Thoracic aorta (tissue), 2 donors: ENCODE measurements at places on chromosomes 2 and 18. TPM values are rescaled to one million over a fixed set of nuclear protein-coding genes. Genes with fewer than 3 reads are reported as not detected.
A peak's percentile ranks its signal among the peaks of the same experiment; 100 is the strongest.

MLPH gene
- 2.0 TPM for total RNA-seq

PLGLB1 gene
- 8.4 TPM for total RNA-seq

POLE4 gene
- 16.4 TPM for total RNA-seq

SERPINB8 gene
- total RNA-seq, result 10.3 TPM

CCDC138 gene
- total RNA-seq, result 4.5 TPM

XIRP2 gene
- total RNA-seq, result not detected

ASXL2 gene
- total RNA-seq, result 14.5 TPM

CABYR gene
- total RNA-seq, result 1.8 TPM

TTLL4 gene
- total RNA-seq, result 24.1 TPM

ITGA4 gene
- total RNA-seq, result 21.9 TPM

SLC40A1 gene
- total RNA-seq, result 118 TPM

GRCh38 chr18:31610286-31611205 lies 18.9 kb downstream of the TTR start:
- DNase-seq, result no peak
- no peak overlapping the region for H3K27ac ChIP-seq
- no peak overlapping the region for H3K4me3 ChIP-seq
- H3K36me3 ChIP-seq, result no peaks in the 10 kb centered on the region
- no peaks in the 10 kb centered on the region for H3K27me3 ChIP-seq

- no peaks in the 10 kb centered on the region for H3K36me3 ChIP-seq
- H3K27me3 ChIP-seq, result no peaks in the 10 kb centered on the region
- peak overlapping the region; percentile 91 for H3K27ac ChIP-seq
Measured at GRCh38 chr2:9311488-9311887, 104.9 kb downstream of the ASAP2 start.

DNA sequence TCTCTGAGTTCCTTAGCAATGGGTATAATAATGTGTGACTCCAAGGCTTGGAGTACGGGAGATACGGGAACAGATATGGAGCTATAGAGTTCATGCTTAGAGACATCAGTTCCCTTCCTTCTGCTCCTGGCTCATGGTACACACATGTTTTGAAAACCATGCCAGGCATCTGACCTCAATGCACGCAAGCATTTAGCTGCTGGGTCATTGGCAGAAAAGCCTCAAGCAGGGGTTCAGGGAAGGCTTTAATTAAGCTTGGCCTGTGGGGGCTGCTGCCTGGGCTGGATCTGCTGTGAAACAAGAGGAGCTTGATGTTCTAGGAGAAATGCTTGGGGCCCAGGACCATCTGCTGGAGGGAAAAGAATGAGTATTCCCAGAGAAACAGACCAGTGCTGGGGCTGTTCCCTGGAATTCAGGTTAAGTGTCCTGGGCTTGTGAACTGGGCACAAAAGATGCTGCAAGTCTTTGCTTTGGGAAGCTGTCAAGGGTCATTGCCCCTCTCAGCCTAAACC lies 3.2 kb downstream of the ALLC start:
- H3K36me3 ChIP-seq, result no peaks in the 10 kb centered on the region
- no peaks in the 10 kb centered on the region for H3K27me3 ChIP-seq

- no peak overlapping the region for H3K27ac ChIP-seq
- H3K27me3 ChIP-seq, result no peaks in the 10 kb centered on the region
- H3K4me1 ChIP-seq, result peaks cover 59% of the 10 kb centered on the region
Measured at GRCh38 chr18:13562494-13563029, 163.8 kb downstream of the FAM210A start.

- H3K36me3 ChIP-seq, result no peaks in the 10 kb centered on the region
- no peaks in the 10 kb centered on the region for H3K27me3 ChIP-seq
- no peak for DNase-seq
- H3K27ac ChIP-seq, result no peak overlapping the region
- H3K4me3 ChIP-seq, result no peak overlapping the region
Measured at GRCh38 chr18:26893996-26894395, 28.5 kb upstream of the AQP4 start.

DNA sequence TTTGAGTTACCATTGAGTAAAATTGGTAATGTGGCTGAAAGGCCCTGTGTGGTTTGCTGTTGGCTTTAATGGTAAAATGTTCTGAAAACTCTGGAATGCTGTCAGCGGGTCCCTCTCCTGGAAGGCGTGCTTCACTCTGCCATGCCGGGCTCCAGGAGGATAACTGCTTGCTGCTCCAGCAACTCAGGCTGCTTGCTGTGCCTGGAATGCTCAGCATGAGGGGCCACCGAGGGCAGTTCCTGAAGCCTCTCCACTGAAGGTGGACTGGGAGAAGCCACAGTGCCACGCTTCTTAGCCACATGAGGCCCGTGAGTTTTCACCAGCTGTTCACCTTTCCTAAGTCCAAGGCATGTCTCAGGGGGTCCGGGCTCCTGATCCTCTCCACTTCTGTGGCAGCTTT lies 90.4 kb upstream of the FAM110C start:
- no peaks in the 10 kb centered on the region for H3K27me3 ChIP-seq
- H3K4me1 ChIP-seq, result no peaks in the 10 kb centered on the region
- no peak for DNase-seq

GRCh38 chr2:143994961-143995360 lies 525.0 kb downstream of the ZEB2 start:
- H3K27me3 ChIP-seq, result no peaks in the 10 kb centered on the region
- H3K36me3 ChIP-seq, result no peaks in the 10 kb centered on the region
- H3K4me3 ChIP-seq, result no peak overlapping the region
- H3K27ac ChIP-seq, result no peak overlapping the region
- no peaks in the 10 kb centered on the region for H3K4me1 ChIP-seq
- no peak for DNase-seq

DNA sequence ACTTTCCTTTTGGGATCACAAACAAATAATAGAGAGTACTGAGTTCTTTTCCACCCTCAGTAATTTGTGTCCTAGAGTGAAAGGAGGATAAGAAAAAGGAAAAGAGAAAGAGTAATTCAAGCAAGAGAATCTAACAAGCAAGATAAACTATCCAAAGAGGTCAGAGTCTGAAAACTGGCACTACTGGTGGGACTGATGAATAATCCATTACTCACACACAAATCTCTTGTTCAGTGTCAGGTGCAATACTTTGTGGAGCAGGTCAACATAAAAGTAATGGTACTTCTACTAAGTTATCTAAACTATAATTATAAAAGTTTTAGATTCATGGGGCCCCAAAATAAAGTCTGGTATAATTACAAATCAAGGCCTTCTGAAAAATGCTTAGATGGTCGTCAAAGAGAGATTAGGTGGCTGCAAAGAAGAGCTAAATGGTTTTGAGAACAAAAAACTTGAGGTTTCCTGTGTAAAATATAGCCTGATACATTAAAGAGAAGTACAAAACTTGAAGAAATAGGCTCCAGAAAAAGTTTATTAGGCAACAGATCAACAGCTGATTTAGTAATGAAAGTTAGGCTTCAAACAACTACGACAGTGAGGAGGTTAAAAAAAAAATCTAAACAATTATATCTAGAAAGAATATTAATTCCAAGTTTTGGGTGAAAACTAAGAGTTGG lies 109.4 kb downstream of the BAZ2B start:
- DNase-seq, result no peak
- H3K4me3 ChIP-seq, result no peak overlapping the region
- H3K27me3 ChIP-seq, result no peaks in the 10 kb centered on the region
- no peak overlapping the region for H3K27ac ChIP-seq
- peaks cover 6% of the 10 kb centered on the region for H3K4me1 ChIP-seq
- no peaks in the 10 kb centered on the region for H3K36me3 ChIP-seq

DNA sequence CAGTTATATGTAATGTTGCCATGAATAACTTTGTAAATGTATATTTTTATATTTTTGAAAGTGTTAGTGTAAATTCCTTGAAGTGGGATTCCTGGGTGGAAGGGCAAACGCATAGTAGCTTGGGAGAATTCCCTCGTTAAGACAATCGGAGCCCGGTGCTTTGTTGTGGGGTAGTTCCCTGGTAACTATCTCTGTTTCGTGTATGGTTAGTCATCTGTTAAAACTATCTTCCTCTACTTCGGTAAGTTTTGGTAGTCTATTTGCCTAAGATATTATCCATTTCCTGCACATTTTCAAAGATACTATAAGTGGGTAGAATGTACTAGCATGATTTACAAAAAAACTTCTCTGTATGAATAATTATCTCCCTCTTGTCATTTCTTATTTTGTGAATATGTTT lies 113.8 kb upstream of the NRXN1 start:
- no peak for DNase-seq
- H3K4me3 ChIP-seq, result no peak overlapping the region
- H3K4me1 ChIP-seq, result no peaks in the 10 kb centered on the region
- no peak overlapping the region for H3K27ac ChIP-seq
- H3K27me3 ChIP-seq, result no peaks in the 10 kb centered on the region
- no peaks in the 10 kb centered on the region for H3K36me3 ChIP-seq

- no peaks in the 10 kb centered on the region for H3K36me3 ChIP-seq
- H3K4me3 ChIP-seq, result no peak overlapping the region
- H3K27me3 ChIP-seq, result no peaks in the 10 kb centered on the region
Measured at GRCh38 chr2:45681675-45682074, 30.2 kb downstream of the PRKCE start.

GRCh38 chr2:208441951-208442350 lies 35.4 kb downstream of the PTH2R start:
- no peak for DNase-seq
- no peaks in the 10 kb centered on the region for H3K27me3 ChIP-seq
- no peak overlapping the region for H3K4me3 ChIP-seq

- H3K27ac ChIP-seq, result no peak overlapping the region
- no peaks in the 10 kb centered on the region for H3K4me1 ChIP-seq
Measured at GRCh38 chr18:44943311-44943881, 262.7 kb downstream of the SETBP1 start.

DNA sequence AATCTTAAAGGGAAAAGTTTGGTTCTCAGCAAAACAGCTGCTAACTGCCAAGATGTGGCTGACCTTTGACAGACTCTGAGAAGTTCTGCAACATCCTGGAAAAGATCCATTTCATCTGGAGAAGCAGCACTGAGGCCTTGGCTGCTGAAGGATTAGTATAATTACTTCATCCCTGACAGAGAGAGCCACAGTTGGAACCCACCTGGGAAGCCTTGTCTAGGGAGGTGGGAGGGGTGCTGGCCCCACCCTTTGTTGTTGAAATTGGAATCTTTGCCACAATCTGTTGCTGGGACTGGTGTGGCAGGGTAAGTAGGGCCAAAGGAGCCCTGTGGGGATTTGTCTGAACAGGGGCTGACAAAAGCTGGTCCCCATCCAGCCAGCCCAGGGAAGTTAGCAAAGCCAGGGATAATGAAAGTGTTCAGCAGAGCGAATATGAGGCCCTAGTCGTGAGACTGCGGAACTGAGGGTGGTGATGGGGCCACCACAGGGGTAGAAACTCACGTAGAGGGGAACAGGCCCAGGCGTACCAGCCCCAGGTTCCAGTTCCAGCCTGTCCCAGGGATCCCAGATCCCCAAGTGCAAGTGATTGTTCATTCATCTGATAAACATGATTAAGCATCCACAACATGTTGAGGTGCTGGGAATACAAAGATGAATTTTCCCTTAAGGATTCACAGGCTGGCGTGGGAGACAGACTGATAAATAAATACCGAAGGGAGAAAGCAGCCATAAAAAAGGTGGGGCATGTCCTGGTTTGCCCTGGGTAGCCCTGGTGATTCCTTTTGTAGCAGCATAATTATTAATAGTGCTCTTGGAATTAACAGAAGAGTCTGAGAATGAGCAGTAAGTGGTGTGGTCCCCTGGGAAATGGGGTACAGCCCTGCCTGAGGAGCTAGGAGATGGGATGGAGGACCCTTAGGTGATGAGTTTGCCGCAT lies 60.0 kb downstream of the MYO1B start:
- no peak for DNase-seq
- H3K36me3 ChIP-seq, result no peaks in the 10 kb centered on the region
- peaks cover 3% of the 10 kb centered on the region for H3K4me1 ChIP-seq
- no peaks in the 10 kb centered on the region for H3K27me3 ChIP-seq
- H3K4me3 ChIP-seq, result peak overlapping the region; percentile 39
- peak overlapping the region; percentile 48 for H3K27ac ChIP-seq

DNA sequence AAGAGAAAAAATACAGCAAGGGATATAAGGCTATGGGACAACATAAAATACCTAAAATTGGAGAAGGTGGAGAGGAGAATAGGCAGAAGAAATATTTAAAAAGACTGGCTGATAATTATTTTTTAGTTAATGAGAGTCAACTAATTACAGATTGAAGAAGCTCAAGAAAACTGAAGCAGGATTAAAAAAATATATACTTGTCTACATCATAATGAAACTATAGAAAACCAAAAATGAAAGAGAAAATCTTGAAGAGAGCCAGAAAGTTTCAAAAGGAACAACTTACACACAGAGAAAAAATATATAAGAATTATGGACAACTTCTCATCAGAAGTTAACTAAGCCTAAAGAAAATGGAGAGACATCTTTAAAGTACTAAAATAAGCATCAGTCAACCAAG lies 62.9 kb upstream of the APCDD1 start:
- no peak overlapping the region for H3K27ac ChIP-seq
- no peaks in the 10 kb centered on the region for H3K4me1 ChIP-seq
- no peaks in the 10 kb centered on the region for H3K36me3 ChIP-seq
- no peaks in the 10 kb centered on the region for H3K27me3 ChIP-seq
- no peak overlapping the region for H3K4me3 ChIP-seq
- DNase-seq, result no peak

- H3K27me3 ChIP-seq, result no peaks in the 10 kb centered on the region
- H3K4me1 ChIP-seq, result no peaks in the 10 kb centered on the region
- H3K27ac ChIP-seq, result no peak overlapping the region
- no peak overlapping the region for H3K4me3 ChIP-seq
- H3K36me3 ChIP-seq, result peaks cover 6% of the 10 kb centered on the region
- DNase-seq, result no peak
Measured at GRCh38 chr18:79283929-79284328, 111.8 kb upstream of the NFATC1 start.

DNA sequence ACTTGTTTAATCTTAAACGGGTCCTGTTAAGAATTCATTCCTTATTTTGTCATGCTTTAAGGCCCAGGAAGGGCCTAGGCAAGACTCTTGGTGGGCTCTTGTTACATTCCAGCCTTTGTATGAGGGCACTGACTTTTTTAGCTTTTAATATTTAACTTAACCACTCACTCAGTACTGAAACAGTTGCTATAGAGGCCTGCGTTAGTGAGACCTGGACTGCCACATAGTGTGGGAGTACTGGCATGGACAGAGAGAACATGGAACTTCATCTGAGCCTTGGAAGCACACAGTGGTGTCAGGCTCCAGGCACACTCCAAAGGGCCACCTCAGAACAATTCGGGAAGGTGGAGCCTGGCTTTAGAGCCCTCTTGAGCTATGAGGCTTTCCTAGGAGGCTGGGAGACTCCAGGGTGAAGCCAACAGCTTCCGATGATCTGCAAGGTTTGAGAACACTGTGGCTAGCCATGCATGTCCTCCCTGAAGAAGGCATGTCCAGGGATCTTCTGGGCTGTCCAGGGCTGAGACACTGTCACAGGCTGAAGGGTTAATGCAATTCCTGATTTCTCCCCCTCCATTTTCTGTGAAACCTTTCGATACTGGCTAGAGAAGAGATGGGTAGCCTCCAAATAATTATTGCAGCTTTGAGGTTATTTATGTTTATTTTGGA lies 155.4 kb upstream of the ACAA2 start:
- no peaks in the 10 kb centered on the region for H3K36me3 ChIP-seq
- no peak for DNase-seq
- H3K4me1 ChIP-seq, result no peaks in the 10 kb centered on the region
- H3K4me3 ChIP-seq, result no peak overlapping the region

DNA sequence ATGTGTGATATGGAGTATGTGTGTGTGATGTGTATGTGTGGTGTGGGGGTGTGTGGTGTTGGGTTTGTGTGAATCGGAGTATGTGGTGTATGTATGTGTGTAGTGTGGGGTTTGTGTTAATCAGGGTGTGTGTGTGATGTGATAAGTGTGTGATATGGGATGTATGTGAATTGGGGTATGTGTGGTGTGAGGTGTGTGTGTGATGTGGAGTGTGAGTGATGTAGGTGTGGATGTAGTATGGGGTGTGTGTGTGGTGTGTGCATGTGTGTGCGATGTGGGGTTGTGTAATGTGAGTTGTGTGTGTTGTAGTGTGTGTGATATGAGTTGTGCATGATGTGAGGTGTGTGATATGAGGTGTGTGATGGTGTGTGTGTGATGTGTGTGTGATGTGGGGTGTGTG lies 54.4 kb downstream of the TWIST2 start:
- no peaks in the 10 kb centered on the region for H3K4me1 ChIP-seq
- H3K36me3 ChIP-seq, result no peaks in the 10 kb centered on the region
- H3K4me3 ChIP-seq, result no peak overlapping the region
- DNase-seq, result no peak
